ENCODE measurements at places on chromosomes 3 and 15.

DNA sequence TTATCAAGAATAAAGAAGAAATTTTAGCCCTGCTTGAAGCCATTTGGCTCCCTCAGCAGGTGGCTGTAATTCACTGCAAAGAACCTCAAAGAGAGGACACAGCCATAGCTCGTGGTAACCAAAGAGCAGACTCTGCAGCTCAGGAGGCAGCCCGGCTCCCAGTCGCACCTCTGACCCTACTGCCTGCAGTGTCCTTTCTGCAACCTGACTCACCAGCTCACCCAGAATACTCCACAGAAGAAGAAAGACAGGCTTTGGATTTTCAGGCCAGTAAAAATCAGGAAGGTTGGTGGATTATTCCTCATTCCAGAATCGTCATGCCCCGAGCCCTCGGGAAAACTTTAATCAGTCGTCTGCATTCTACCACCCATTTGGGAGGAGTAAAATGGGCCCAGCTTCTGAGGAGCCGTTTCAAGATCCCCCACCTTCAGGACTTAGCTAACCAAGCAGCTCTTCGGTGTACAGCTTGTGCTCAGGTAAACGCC is 38.6 kb downstream of the ZBTB11 start:
- no peak for DNase-seq

DNA sequence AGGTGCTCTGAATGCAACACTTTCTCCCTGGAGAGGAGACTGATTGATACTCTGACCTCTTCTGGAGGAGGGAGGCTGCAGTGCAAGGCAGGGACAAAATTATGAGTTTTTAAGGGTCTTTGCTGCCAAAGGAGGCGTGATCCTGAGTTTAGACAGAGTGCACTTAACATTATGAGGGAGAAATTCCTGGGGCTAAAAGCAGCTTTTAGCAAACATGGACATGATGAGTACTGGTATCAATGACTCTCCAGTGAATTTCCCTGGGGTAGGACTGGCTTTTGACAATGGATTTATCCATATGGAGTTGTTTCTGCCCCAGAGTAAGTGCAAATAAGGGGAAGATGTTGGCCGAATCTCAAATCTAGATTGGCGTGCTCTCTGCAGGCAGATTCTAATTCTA is 133.1 kb downstream of the THSD4 start:
- DNase-seq, result no peak

DNA sequence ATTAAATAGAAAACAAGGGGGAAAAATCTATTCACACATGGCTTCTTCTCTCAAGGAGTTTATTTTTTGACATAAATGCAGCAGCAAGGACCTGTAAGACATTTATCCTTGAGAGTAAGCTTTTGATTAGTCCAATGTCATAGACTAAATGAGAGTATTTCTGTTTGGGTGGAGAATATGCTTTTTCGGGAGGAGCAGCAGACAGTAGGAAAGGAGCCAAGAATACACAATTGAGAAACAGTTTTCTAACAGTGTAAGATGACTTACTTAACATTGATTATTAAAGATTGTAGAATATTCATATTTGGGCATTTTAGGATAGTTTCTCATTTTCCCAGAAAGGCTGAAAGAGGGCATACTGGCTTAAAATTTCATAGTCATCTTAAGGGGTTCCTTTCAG is 65.9 kb upstream of the PAQR5 start:
- DNase-seq, result no peak

GRCh38 chr3:69823743-69824142 is 84.5 kb downstream of the MITF start:
- DNase-seq, result no peak

DNA sequence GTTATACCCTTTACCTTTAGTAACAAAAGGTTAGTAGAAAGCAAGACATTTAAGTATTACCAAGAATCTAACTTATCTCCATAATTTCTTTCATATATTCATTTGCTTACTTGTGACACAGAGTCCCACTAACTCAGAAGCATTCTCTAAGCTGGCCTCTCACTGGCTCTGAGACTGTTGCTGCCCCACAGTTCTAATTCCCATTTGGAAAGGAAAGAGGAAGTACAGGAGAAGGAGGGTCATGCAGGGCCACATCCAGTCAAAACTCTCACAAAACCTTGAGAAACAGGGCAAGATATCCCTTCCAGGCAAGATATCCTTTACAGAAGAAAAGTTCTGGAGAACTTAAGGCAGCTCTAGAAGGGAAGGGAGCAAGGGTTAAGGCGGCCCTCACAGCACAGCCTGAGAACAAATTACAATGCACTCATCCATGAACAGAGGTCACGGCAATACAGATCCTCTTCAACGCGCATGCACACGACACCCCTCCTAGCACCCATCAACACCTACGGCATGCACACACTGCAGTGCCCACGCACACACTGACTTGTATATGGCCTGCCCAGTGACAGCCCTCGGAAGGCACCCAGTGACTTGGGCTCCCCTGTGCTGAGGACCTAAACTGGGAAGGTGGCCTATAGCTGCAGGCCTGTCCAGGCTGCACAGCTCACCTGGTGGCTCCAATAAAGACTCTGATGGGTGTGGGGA is 13.0 kb upstream of the MYO5C start:
- DNase-seq, result no peak

DNA sequence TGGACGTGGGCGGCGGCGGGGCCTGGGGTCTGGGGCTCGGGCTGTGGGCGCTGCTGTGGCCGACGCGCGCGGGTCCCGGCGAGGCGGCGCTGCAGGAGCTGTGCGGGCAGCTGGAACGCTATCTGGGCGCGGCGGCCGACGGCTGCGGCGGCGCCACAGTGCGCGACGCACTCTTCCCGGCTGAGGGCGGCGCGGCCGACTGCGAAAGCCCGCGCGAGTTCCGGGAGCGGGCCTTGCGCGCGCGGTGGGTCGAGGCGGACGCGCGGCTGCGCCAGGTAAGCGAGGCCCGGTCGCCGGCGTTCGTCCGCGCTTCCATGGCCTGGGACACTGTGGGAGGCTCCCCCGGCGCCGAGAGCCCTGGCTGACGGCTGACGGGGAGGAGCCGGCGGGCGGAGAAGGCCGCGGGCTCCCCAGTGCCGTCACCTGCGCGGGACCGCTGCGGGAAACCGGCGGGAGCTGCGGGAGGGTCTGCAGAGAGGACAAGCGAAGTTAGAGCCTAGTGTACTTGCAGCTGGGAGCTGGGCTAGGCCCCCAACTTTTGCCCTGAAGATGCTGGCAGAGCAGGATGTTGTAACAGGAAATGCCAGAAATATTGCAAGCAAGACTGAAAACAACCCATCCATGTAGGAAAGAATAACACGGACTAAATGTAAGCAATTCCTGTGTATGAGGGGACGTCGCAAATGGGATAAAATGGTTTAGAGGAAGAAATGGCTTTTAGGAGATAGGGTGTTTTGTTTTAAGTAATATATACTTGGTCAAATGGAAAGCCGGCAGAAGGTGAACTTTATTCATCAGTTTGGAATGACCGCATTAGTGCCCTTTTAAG is 847 bp downstream of the WHAMM start:
- peak; percentile 48 for DNase-seq

- DNase-seq, result peak; percentile 17
Measured at GRCh38 chr3:39285332-39285731, 5.5 kb upstream of the CX3CR1 start.

DNA sequence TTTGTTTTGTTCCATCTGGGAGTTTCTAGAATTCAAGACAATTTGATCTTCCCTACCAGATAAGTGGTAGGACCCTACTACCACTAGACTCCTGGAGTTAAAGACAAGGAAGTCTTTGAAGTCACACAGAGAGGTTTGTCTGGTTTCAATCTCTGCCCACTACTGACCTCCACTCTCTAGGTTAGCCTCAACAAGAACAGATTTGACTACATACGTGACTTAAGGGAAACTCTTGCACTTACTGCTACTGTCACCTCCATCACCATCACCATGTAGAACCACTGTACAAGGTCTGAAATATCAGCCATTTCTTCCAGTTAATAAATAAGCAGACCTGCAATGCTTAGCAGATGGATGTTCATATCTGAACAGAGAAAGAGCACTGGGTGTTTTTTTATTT is 148.3 kb upstream of the ARHGEF26 start:
- no peak for DNase-seq

- no peak for DNase-seq
Measured at GRCh38 chr3:124605781-124606579, 124.3 kb upstream of the UMPS start.

DNA sequence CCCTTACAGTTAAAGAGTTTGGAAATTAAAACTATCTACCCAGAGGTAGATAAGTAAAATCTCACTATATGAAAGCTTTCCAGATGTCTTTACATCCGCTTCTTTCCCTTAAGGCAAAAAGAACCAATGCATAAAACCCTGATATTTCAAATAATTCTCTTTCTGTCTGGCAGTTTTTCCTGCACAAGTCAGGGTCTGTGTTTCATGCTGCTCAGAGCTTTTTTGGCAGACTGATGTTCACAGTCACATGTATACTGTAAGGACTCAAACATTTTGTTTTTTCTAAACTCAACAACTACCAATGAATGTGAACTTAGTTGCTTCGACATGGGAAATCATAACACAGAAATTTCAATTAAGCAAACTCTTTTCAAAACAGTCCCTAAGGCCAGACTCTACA is 988.4 kb downstream of the EPHA3 start:
- no peak for DNase-seq

GRCh38 chr3:15631426-15632211 is 30.1 kb downstream of the BTD start:
- no peak for DNase-seq

- no peak for DNase-seq
Measured at GRCh38 chr3:58858126-58858525, 191.6 kb upstream of the FAM3D start.

DNA sequence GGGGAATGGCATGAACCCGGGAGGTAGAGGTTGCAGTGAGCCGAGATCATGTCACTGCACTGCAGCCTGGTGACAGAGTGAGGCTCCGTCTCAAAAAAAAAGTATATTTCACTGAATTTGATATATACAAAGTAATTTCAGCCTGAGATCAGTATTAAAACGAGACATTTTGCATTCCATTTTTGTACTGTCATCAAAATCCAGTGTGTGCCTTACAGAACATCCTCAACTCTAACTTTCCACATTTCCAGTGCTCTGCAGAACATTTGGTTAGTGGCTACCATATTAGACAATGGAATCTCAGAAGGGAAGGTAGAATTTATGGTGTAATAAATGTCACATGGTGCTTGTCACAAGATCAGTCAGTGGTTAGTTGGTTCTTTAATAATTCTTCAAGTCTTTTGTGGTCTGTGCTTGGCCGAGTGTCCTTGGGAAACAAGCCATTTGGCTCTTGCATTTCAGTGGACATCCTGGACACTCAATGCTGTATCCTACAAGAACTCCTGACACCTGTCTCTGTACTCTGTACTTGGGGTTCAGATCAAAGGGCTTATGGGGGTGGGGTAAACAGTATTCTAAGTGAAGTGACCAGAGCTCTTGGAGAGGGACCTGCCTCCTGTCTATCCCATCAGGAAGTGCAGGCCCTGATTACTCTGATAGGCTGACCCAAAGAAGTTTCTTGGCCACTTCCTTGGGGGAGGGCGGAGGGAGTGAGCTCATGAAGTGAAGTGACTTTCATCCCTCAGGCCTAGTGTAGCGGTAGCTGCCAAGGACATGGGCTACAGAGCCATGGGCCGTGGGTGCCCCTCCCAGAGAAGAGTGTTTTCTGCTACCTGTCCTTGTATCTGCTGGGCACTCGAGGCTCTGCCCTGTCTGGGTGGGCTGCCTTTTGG is 3.7 kb downstream of the ACVR2B start:
- no peak for DNase-seq

DNA sequence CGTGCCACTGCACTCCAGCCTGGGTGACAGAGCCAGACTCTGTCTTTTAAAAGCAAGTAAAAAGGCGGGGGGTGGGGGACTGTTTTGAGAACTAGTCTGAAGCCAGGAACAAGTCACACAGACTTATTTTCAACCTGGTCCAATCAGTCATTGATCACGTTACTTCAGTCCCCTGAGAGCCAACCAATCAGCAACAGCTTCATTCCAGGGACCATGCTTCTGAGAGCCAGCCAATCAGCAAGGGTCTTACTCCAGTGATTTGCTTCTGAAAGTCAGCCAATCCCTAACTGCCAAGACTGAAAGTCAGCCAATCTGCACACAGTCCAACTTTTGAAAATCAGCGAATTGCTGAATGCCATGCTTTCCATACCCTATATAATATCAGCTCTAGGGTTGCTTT is 48.6 kb upstream of the C15orf39 start:
- DNase-seq, result peak; percentile 40

Data from AML-193 (cell line).